Activated CD4-positive, alpha-beta T cell treated with anti-CD3 and anti-CD28 coated beads, Interleukin-2, amount 10 ng/mL, durations not matched to agents 7 days and 5 days (primary cell): ENCODE measurements at places on chromosomes 5 and 9. TPM values are rescaled to one million over a fixed set of nuclear protein-coding genes. Genes with fewer than 3 reads are reported as not detected.

Gene LRRC14B
- 0.17 TPM for total RNA-seq

Gene HINT1
- total RNA-seq, result 274 TPM

Gene GFI1B
- not detected for total RNA-seq

Gene C5orf58
- total RNA-seq, result not detected

Gene TSSK1B
- not detected for total RNA-seq

Gene PROP1
- not detected for total RNA-seq

Gene IFNA13
- not detected for total RNA-seq

Gene IL13
- 2.8 TPM for total RNA-seq

Gene MGAT4B
- total RNA-seq, result 87.7 TPM

Gene PNPLA7
- 4.4 TPM for total RNA-seq

Gene RFX3
- 11.8 TPM for total RNA-seq

Gene AK1
- 53.7 TPM for total RNA-seq

Gene NR5A1
- not detected for total RNA-seq
